ENCODE measurements at places on chromosomes 4 and X.

DNA sequence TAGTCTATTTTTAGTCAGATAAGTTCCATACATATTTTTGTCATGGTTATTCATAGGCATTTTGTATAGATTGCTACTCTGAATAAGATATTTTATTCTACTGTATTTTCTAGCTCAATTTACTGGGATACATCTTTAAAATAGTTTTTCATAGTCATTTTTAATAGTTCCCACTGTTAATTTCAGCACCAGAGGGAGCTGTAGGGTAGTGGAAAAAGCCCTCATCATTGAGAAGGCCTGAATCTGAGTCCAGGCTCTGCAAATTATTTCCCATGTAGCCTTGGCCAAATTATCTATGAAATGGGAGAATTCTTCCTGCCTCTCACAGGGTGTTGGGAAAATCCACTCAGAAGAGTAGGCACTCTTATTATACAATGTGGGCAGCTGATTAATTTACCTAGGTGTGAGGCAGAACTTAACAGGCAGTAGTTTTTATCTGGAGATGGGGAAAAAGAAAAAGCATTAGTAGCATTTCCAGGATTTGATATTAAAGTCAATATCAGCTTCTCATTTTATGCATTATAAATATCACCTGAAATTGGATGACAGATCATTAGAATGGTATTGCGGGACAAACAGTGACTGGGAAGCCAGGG, 102.9 kb upstream of the PAQR3 start:
- DNase-seq = no peak

- no peak for DNase-seq
Measured at GRCh38 chr4:8642651-8643321, 50.2 kb downstream of the CPZ start.

GRCh38 chr4:80134936-80135701, 62.1 kb upstream of the ANTXR2 start:
- no peak for DNase-seq

DNA sequence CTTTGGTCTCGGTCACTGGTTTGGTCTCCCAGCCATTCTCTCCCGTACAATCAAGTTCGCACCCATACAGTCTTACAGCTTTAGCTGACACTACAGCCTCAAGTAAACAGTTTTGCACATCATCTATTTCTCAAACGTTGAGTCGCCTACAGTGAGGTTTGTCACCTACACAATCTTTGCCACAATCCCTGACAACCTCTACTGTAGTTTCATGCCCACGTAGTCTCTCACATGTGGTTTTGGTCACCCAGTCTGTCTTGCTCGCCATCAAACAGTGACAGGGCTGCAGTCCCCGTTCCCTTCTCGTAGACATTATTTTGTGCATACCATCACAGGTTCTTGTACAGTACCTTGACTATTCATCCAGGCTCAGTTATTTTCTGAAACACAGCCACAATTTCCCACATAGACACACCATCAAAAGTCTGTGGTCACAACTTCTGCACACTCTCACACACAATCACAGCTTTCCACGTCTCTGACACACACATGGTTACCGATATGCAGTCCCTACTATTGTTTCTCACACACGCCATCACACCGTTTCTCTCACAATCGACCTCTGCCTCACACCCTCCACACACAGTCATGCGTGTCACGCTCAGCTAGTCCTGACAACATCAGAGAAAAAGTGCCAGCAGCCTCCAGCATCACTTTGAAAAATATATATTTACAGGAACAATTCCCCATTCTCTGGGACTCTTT, 5.3 kb upstream of the CFP start:
- no peak for DNase-seq

- peak; percentile 13 for DNase-seq
Measured at GRCh38 chr4:74932832-74933561, at the start of gene PARM1. TSS of gene PARM1 (plus strand) at chr4:74933116. CDS start at chr4:74933328, 212 bp downstream.

GRCh38 chr4:20356565-20356964, 104.9 kb downstream of the SLIT2 start:
- no peak for DNase-seq

- DNase-seq = no peak
Measured at GRCh38 chrX:55767100-55767499, 49.6 kb downstream of the RRAGB start.

- DNase-seq = no peak
Measured at GRCh38 chr4:98977557-98977956, 18.0 kb upstream of the METAP1 start.

GRCh38 chrX:7815166-7815805, 27.7 kb upstream of the VCX start:
- DNase-seq = no peak

GRCh38 chr4:108007984-108008383, 18.3 kb downstream of the HADH start:
- no peak for DNase-seq

DNA sequence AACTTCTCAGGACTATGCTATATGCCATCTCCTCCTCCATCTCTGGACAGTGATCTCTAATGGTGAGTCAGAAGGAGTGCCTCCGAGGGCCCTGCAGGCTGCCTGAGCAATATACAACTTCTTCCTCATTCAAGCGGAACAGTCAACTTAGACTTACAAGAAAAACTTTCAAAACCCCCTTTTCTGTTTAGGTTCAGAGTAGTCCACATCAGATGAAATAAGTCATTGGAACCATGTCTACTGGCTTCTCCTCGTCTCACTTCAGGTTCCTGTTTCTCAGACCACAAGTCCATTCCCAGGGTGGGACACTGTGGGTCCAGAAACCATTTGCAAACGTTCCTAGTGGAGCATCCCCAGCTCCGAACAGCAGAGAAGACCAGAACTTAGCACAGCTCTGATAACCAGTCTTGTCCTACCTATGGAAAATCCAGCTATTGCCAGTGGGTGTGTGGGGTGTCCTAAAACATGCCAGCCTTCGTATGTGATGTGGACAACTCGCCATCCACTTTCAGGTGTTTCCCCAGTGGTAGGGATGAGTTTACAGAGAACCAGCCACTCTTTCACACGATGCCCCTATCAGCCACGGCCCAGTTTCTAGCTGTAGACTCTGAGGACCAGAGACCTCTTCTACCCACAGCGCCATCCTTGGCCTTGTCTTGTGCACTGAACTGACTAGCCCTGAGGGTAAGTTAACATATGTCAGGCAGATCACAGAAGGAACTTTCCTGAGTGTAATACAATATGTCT, 32.7 kb upstream of the NKRF start:
- DNase-seq = no peak

- DNase-seq = no peak
Measured at GRCh38 chr4:44652002-44652401, 577 bp upstream of the YIPF7 start.

DNA sequence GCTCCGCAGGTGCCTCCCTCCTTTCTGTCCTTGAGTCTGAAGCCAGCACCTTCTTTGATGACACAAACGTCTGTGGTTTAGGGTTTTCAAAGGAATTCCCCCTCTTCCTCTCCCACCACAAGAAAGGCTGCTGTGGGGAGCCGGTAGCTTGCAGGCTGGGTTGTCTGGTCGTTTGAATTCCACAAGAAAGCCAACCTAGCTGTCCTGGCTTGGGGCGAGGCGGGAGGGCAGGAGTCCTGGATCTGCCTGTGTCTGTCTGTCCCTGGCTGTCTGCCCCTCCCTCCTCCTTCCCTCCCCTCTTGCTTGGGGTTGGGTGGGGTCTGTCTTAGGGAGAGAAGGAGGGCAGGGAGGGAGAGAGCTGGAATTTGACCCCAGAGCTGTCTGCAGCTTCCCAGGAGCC, 56.3 kb downstream of the SHROOM2 start:
- DNase-seq = no peak

GRCh38 chrX:136574548-136574947, 42.5 kb downstream of the VGLL1 start:
- no peak for DNase-seq

- no peak for DNase-seq
Measured at GRCh38 chr4:166426300-166426863, 553.3 kb downstream of the TLL1 start.

DNA sequence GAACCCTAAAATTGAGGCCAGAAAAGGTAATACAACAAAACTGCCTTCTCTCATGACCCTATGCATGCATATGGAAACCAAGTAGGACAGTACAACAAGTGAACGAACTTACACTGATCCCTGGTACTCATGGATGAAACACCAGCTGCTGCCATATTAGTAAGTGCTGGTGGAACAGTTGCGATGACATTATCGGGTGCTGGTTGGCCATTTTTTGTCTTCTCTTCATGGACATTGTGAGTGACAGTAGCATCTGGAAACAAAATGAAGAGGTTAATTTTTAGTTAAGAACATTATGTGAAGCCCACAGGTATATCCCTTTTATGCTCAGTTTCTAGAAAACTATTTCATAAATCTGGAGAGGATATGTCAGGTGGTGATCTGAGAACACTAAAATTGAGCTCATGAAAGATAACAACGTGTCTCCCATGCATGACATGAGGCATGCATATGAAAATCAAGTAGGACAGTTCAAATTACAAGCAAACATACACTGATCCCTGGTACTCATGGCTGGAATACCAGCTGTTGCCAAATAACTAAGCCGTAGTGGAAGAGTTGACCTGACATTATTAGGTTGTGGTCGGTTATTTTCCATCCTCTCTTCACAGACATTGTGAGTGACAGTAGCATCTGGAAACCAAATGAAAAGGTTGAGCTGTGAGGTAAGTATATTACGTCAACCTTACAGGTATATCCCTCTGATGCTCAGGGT, 74.2 kb upstream of the CT45A1 start:
- peak; percentile 84 for DNase-seq

- DNase-seq = no peak
Measured at GRCh38 chr4:13285336-13285735, 198.8 kb downstream of the RAB28 start.

DNA sequence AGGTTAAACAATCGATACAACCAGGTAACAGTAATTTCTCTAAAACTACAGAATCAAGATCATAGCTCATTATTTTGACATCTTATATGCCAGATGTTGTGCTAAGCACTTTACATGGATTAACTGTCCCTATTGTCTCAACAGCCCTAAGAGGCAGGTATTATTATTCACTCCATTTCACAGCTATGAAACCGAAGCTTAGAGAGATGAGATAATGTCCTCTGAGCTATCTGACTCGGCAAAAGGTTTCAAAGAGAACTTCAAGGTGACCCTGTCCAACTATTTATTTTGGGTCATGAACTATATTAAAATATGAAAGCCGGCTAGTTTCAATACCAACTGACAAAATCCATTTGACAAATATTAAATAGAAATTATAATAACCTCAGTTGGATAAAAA, 10.3 kb downstream of the SLC25A5 start:
- peak; percentile 44 for DNase-seq

DNA sequence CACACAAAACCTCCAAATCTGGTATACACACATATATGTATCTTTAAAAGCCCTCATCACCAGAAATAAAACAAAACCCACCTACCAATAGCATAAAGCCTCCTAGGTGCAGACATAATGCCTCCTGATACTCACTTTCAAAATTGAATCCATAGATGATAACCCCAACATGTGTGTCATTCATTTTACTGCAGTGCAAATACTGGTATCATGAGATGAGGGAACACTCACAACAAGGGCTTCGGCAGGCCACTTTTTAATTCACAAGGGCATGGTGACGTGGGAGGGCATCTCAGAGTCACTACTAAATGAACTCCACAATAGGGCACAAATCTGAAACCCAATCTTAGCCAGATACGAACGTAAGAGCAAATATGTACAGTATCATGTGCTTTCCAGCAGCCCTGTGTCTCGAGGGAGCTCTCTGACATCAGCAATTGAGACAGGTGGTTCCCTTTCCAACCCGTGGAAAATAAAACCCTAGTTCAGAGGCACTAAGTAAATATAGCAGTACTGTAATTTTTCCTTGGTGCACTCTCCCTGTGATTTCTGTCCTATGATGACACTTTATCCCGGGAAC, 14.1 kb upstream of the PPARGC1A start:
- DNase-seq = peak; percentile 36

DNA sequence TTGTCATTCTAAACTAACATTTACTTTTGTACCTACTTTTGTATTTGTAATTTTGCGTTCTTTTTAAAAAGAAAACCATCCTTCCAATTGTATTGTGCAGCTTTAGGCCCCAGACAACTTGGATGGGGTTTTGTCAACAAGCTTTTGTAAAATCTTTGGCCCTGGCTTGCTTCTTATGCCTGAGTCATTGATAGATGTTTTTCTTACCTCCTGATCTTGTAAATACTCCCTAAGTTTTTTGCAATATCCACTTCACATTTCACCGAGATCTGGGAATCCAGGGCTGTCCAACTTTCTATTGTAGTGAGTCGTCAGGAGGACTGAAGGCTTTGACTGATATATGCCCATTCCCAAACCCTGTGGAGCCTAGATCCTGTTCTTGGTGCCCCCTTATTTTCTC, 126.9 kb upstream of the GUCY1A1 start:
- no peak for DNase-seq

DNA sequence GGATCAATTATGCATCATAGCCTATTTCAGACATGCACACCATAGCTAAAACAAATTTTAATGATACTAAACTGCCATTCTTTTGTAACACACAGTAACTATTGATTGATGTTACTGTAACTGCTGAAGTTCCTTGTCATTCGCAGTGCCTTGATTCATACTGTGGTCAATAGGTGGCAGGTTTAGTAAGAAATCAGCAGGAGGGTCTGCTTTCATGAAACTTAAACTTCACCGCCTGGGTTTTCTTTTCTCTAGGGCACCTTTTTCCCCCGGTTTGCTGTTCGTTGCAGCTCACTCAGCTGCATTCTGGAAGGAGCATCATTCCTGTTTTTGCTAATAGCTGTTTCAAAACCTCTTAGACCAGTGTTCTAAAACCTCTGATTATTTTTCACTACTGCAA, 88.1 kb downstream of the RPA4 start:
- DNase-seq = no peak
